Hepatocyte (in vitro differentiated cells): ENCODE measurements at places on chromosomes 3 and 15. TPM values are rescaled to one million over a fixed set of nuclear protein-coding genes. Genes with fewer than 3 reads are reported as not detected.

- H3K4me3 ChIP-seq = no peak overlapping the region
- no peak for DNase-seq
- H3K36me3 ChIP-seq = no peaks in the 10 kb centered on the region
- H3K4me1 ChIP-seq = no peaks in the 10 kb centered on the region
- H3K27me3 ChIP-seq = no peaks in the 10 kb centered on the region
- no peak overlapping the region for H3K27ac ChIP-seq
Observed at GRCh38 chr15:100753503-100753902, 126.1 kb upstream of the ALDH1A3 start.

GRCh38 chr3:134054881-134055280 is 25.2 kb upstream of the SLCO2A1 start:
- H3K27ac ChIP-seq = no peak overlapping the region
- no peak for DNase-seq
- peaks cover 14% of the 10 kb centered on the region for H3K4me1 ChIP-seq
- no peaks in the 10 kb centered on the region for H3K36me3 ChIP-seq
- no peak overlapping the region for H3K4me3 ChIP-seq

DNA sequence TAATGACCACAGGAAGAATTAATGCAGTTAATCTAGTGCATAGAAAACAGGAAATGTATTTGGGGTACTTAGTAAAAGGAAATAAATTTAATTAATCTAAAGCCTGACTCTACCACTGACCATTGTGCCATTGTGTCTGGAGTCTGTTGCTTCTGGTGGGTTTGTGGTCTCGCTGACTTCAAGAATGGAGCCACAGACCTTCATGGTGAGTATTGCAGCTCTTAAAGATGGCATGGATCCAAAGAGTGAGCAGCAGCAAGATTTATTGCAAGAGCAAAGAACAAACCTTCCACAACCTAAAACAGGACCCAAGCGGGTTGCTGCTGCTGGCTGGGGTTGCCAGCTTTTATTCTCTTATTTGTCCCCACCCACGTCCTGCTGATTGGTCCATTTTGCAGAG is 711.5 kb upstream of the LMCD1 start:
- no peak for DNase-seq
- peaks cover 10% of the 10 kb centered on the region for H3K4me1 ChIP-seq
- H3K27ac ChIP-seq = no peak overlapping the region
- no peaks in the 10 kb centered on the region for H3K27me3 ChIP-seq
- H3K36me3 ChIP-seq = no peaks in the 10 kb centered on the region

- H3K36me3 ChIP-seq = no peaks in the 10 kb centered on the region
- H3K4me1 ChIP-seq = peaks cover 25% of the 10 kb centered on the region
- no peak overlapping the region for H3K4me3 ChIP-seq
- DNase-seq = no peak
- H3K27ac ChIP-seq = peak overlapping the region; percentile 55
Observed at GRCh38 chr3:72590732-72591221, 257.5 kb downstream of the SHQ1 start.

DNA sequence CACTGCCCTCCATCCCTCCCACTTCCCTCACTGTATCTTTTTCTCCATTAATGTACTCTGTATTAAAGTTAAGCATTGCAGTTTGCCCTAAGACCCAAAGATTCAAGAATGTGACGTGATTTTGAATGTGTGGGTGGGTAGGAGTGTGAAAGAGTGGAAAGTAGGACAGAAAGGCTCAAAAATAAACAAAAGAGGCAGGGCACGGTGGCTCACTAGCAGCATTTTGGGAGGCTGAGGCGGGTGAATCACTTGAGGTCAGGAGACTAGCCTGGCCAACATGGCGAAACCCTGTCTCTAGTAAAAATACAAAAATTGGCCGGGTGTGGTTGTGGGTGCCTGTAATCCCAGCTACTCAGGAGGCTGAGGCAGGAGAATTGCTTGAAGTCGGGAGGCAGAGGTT is 18.4 kb downstream of the TFRC start:
- H3K4me3 ChIP-seq = no peak overlapping the region
- H3K4me1 ChIP-seq = no peaks in the 10 kb centered on the region
- no peaks in the 10 kb centered on the region for H3K27me3 ChIP-seq
- no peak for DNase-seq
- H3K36me3 ChIP-seq = no peaks in the 10 kb centered on the region

GRCh38 chr15:52112203-52112750 is 298 bp downstream of the BCL2L10 start:
- no peaks in the 10 kb centered on the region for H3K36me3 ChIP-seq
- H3K4me3 ChIP-seq = no peak overlapping the region
- peaks cover 4% of the 10 kb centered on the region for H3K27me3 ChIP-seq
- DNase-seq = peak; percentile 46

- H3K4me1 ChIP-seq = no peaks in the 10 kb centered on the region
- H3K36me3 ChIP-seq = no peaks in the 10 kb centered on the region
- no peak overlapping the region for H3K27ac ChIP-seq
- H3K27me3 ChIP-seq = no peaks in the 10 kb centered on the region
- H3K4me3 ChIP-seq = no peak overlapping the region
Observed at GRCh38 chr15:45690581-45691260, 55.9 kb downstream of the SQOR start.

- no peak overlapping the region for H3K27ac ChIP-seq
- H3K4me1 ChIP-seq = no peaks in the 10 kb centered on the region
- no peaks in the 10 kb centered on the region for H3K27me3 ChIP-seq
- H3K4me3 ChIP-seq = no peak overlapping the region
- no peaks in the 10 kb centered on the region for H3K36me3 ChIP-seq
- DNase-seq = peak; percentile 5
Observed at GRCh38 chr15:43067717-43068461, 37.9 kb downstream of the UBR1 start.

TRAT1 gene
- not detected in 2 replicates for total RNA-seq

CSPG5 gene
- 0.44 and 0.47 TPM in 2 replicates for total RNA-seq

CCDC14 gene
- total RNA-seq = 41.8 and 47.3 TPM in 2 replicates

TM4SF4 gene
- 763 and 899 TPM in 2 replicates for total RNA-seq

CCDC54 gene
- not detected in 2 replicates for total RNA-seq
